Chondrocyte (in vitro differentiated cells): ENCODE measurements at places on chromosomes 5 and 9.

- no peak for DNase-seq
- H3K4me1 ChIP-seq: peaks cover 55% of the 10 kb centered on the region
- peak overlapping the region; percentile 23 for H3K27ac ChIP-seq
- H3K4me3 ChIP-seq: peak overlapping the region; percentile 15
- peaks cover 19% of the 10 kb centered on the region for H3K36me3 ChIP-seq
Observed at GRCh38 chr5:32168460-32169033, 5.6 kb downstream of the GOLPH3 start.

- peaks cover 7% of the 10 kb centered on the region for H3K36me3 ChIP-seq
- H3K4me1 ChIP-seq: peaks cover 39% of the 10 kb centered on the region
- no peaks in the 10 kb centered on the region for H3K27me3 ChIP-seq
Observed at GRCh38 chr5:390623-391491, 52.1 kb upstream of the EXOC3 start.

- no peak overlapping the region for H3K27ac ChIP-seq
- peaks cover 2% of the 10 kb centered on the region for H3K4me1 ChIP-seq
- peak; percentile 76 for DNase-seq
- H3K36me3 ChIP-seq: peaks cover 5% of the 10 kb centered on the region
- H3K4me3 ChIP-seq: no peak overlapping the region
Observed at GRCh38 chr9:128136816-128137793, 9.6 kb upstream of the PTGES2 start.

DNA sequence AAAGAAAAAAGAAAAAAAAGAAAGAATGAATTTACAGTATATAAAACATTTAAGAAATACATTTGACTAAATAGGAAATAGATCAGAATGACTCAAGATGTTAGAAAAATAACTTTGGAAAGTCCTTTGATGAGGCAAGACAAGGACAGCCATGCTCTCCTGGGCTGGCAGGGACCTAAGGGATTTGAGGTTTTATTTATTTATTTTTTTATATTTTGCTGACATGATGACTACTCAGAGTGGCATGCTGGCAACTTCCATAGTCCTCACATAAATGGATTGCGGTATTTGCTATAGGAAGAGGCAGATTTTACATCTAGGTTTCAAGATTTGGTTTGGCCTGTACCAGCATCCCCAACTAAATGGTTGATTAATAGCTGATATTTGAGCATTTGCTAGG, 17.7 kb downstream of the SLC28A3 start:
- peak overlapping the region; percentile 79 for H3K27ac ChIP-seq
- H3K36me3 ChIP-seq: no peaks in the 10 kb centered on the region
- H3K27me3 ChIP-seq: no peaks in the 10 kb centered on the region
- DNase-seq: no peak
- H3K4me1 ChIP-seq: peaks cover 30% of the 10 kb centered on the region

GRCh38 chr9:99509065-99509745, 287.1 kb downstream of the SEC61B start:
- no peaks in the 10 kb centered on the region for H3K27me3 ChIP-seq
- DNase-seq: no peak
- H3K4me1 ChIP-seq: no peaks in the 10 kb centered on the region
- H3K36me3 ChIP-seq: no peaks in the 10 kb centered on the region
- H3K4me3 ChIP-seq: no peak overlapping the region
- no peak overlapping the region for H3K27ac ChIP-seq

- H3K27me3 ChIP-seq: no peaks in the 10 kb centered on the region
- H3K27ac ChIP-seq: no peak overlapping the region
- no peak overlapping the region for H3K4me3 ChIP-seq
- peaks cover 14% of the 10 kb centered on the region for H3K4me1 ChIP-seq
Observed at GRCh38 chr9:70581214-70581954, 166.9 kb upstream of the KLF9 start.

- no peak overlapping the region for H3K4me3 ChIP-seq
- no peak overlapping the region for H3K27ac ChIP-seq
- no peak for DNase-seq
- H3K36me3 ChIP-seq: no peaks in the 10 kb centered on the region
Observed at GRCh38 chr5:73160239-73160671, 12.7 kb upstream of the TMEM174 start.

DNA sequence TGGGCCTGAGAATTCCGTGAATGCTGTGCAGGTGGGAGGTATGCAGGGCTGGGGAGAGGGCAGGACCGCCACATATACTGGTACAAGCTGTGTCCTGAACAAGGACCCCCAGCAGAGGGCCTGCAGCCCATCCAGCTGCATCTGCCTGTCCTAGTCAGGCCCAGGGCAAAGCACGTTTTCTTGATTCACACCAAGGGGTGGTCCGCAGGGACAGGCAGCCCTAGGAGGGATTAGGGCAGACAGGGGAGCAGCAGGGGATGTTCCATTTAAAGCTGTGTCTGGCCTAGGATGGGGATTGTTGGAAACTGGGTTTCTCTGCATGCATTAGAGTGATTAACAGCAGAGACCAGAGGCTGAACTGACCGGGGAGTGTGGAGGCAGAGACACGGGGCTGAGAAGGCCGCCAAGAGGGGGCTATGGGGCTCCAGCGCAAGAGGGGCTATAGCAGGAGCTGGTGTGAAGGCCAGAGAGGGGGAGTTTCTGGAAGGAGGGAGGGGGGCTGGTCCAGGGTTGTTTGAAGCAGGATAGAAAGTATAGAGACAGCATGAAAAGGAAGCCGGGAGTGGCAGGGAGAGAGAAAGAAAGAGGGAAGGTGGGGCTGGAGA, 2.7 kb downstream of the GRM6 start:
- peaks cover 3% of the 10 kb centered on the region for H3K4me1 ChIP-seq
- H3K4me3 ChIP-seq: no peak overlapping the region
- DNase-seq: no peak
- peaks cover 2% of the 10 kb centered on the region for H3K36me3 ChIP-seq
- no peak overlapping the region for H3K27ac ChIP-seq
